ENCODE measurements at places on chromosomes 2 and 18.

- no peak for DNase-seq
Measured at GRCh38 chr2:240996161-240996833, 2.1 kb upstream of the SNED1 start.

- DNase-seq = peak; percentile 59
Measured at GRCh38 chr2:234305846-234306245, 191.0 kb downstream of the ARL4C start.

- no peak for DNase-seq
Measured at GRCh38 chr2:218878486-218878885, 2.2 kb upstream of the WNT10A start.

DNA sequence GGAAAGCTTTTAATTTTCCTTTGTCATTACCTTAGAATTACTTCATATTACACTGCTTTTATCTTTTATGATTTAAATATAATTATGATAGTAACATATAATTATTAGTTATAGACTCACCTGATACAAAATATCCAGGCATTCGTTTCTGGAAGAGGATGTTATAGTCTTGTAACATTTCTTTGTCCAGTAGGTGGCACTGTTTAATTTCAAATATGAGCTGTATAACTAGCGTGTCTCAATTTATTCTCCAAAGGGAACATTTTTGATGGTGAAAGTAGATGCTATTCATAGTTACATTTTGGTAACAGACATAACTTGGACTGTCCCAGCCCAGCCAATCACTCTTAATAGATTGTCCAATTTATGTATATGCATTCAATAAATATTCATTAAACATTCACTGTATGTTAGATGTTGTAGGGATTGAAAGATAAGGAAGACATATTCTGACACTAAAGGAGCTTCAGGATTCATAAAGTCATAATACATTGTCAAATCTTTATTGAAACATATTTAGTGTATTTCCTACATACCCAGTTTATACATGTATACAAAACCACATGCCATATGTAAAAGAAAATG, 19.2 kb downstream of the DAW1 start:
- peak; percentile 72 for DNase-seq

DNA sequence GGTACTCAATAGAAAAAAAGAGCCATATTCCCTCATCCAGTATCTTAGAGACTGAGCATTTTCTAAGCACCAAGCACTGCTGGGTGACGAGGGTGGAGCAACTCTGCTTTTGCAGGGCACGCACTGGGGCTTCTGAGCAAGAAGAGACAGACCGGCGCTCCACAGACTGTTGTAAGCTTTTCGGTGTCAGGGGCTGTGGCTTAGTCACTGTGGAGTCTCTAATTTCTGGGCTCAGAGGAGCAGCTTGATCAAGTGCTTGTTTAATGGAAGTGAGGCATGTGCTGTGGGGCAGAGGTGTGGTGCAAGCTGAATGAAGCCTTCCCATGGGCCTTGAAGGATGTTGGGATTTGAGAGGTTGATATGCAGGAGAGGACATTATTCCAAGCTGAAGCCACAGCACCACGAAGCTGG, 227.1 kb downstream of the MYCN start:
- no peak for DNase-seq

GRCh38 chr2:77054938-77055337, 467.2 kb downstream of the LRRTM4 start:
- no peak for DNase-seq

DNA sequence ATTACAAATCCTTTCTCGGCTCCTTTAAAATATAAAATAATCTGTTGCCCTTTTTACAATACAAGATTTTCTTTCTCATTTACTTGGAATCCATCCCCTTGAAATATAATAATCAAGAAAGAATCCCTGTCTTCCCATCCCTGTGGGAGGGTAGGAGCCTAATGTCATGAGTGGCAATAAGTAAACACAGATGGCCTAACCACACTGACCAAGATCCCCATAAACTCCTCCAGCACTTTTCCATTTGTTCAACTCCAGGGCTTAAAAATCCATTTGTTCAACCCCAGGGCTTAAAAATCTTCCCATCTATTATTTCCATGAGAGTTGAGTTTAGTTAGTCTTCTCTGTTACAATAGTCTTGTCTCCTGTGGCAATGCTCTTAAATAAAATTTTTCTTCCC, 297.6 kb downstream of the CDH7 start:
- DNase-seq = no peak

- peak; percentile 12 for DNase-seq
Measured at GRCh38 chr18:3596637-3597384, 146.8 kb downstream of the TGIF1 start.

GRCh38 chr18:59897321-59897954, 2.4 kb upstream of the PMAIP1 start:
- DNase-seq = no peak

DNA sequence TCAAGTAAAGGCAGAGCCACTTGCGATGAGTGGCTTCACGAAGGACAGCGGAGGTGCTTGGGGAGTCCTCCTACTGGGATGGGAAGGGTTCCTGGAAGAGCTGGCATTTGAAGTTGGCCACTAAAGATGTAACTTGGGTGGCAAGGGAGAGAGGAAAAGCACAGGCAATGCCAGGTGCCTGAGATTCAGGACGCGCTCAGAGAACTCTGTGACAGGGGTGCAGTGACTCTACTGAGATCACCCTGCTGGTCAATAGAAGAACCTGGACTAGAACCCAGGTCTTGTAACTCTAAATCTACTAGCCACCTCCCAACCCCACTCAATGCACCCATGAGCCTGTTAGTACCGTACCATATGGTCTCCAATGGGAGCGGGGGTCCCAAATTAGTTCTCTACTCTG, 5.4 kb upstream of the GRHL1 start:
- DNase-seq = no peak

DNA sequence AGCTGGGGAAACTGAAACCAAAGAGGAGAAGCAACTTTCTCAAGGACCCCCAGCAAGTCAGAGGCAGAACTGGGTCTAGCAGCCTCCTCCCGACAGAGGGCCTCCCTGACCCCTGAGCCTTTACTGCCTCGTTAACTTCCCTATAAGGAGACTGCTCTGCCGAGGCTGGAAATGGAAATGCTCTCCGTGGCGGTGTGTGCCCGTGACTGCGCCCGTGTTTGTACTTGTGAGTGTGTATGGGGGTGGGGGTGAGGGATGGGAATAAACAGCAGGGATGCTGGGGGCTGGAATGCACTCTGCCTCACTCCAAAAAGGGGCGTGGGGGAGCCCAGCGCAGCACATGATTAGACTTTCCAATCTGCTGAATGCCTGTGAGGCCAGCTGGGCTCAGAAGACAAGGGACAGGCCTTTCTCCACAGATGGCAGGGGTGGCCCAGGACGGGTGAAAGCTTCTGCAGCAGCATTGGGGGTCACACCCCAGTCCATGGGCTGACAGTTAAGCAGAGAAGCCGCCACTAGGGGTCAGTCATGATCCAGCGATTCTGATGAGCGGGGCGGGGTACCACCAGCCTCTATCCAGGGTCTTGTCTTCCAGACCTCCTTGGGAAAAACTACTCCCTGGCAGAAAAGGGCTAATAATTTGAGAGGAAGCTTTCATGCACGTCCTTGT, 26.8 kb downstream of the MPHOSPH10 start:
- DNase-seq = peak; percentile 41

GRCh38 chr2:232434091-232434490, 21.9 kb upstream of the ALPI start:
- no peak for DNase-seq

DNA sequence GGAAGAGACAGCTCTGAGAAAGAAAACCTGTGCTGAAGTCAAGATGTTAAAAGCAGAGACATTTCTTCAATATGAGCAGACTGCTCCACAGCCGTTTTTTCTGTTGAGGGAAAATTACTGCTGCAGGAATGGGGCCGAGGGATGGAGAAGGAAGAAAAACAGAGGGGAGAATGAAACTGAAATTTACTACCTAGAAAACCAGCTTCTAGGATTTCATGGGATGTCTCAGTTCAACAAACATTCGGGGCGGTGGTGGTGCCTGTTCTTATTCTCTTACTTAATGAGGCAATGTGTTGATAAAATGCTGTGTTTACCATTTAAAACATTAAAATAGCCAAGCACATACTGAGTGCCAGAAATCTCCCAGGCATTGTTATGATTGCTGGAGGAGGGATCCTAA, 557.1 kb upstream of the MEX3C start:
- DNase-seq = no peak

- no peak for DNase-seq
Measured at GRCh38 chr18:26618135-26618534, 69.8 kb upstream of the KCTD1 start.

GRCh38 chr18:33440060-33441043, at the start of gene CCDC178:
Gene CCDC178, minus strand, starts transcription at chr18:33440721. Its CDS starts 28,633 bp downstream, at chr18:33412088.
- DNase-seq = peak; percentile 44

GRCh38 chr2:2859732-2860131, 517.9 kb downstream of the EIPR1 start:
- no peak for DNase-seq

All from epithelial cell of esophagus (primary cell).